Activated CD8-positive, alpha-beta memory T cell treated with anti-CD3 and anti-CD28 coated beads for 1 hour (primary cell): ENCODE measurements at places on chromosomes 5 and 9.

DNA sequence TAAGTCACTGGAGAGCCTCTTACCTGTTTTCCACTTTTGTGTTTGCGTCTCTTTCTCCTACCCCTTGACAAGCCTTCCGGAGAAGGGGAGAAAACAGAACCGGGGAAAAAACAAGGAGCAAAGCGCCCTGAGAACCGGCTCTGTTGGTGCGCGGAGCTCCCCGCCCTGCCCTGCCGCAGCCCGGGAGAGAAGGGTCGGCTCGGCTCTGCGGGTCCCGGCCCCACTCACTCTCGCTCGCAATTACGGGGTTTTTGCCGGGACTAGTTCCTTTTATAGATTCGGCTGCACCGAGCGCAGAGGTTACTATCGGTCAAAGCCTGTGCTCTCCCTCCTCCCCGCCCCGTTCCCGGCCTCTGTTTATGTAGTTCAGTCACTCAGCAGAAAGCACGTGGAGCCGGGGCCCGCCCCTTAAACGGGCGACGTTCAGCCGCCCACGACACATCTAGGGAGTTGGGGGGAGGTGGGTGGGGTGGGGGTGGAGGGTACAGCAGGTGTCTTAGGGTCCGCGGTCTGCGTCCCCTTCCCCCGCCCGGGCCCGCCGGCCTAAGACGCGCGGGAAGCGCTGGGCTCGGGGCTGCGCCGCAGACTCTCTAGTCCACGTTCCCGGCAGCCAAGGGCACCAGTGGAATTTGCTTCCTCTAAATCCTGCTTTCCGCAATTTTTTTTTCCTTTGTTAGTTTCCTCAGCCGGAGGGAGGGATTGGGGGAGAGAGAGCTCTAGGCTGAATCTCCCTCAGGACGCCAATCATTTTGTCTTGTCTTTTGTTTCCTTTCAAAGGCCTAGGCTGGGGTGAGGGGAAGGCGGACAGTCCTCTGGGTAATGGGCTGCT, at the start of gene ABCA1:
Gene ABCA1 (minus strand): TSS at position 244 of the 829 bp plus-strand sequence. CDS start 24,476 bp downstream, outside the sequence.
- DNase-seq: peak; percentile 33

GRCh38 chr5:1243487-1244130, 18.4 kb downstream of the SLC6A18 start:
- no peak for DNase-seq

- DNase-seq: no peak
These were observed 31.3 kb upstream of the HTR4 start for GRCh38 chr5:148685520-148686134.

GRCh38 chr9:96051423-96051822, 175.9 kb downstream of the ERCC6L2 start:
- no peak for DNase-seq

GRCh38 chr5:65050826-65051498, 282.2 kb downstream of the CWC27 start:
- no peak for DNase-seq

GRCh38 chr5:1199649-1200494, 1.5 kb upstream of the SLC6A19 start:
- no peak for DNase-seq

DNA sequence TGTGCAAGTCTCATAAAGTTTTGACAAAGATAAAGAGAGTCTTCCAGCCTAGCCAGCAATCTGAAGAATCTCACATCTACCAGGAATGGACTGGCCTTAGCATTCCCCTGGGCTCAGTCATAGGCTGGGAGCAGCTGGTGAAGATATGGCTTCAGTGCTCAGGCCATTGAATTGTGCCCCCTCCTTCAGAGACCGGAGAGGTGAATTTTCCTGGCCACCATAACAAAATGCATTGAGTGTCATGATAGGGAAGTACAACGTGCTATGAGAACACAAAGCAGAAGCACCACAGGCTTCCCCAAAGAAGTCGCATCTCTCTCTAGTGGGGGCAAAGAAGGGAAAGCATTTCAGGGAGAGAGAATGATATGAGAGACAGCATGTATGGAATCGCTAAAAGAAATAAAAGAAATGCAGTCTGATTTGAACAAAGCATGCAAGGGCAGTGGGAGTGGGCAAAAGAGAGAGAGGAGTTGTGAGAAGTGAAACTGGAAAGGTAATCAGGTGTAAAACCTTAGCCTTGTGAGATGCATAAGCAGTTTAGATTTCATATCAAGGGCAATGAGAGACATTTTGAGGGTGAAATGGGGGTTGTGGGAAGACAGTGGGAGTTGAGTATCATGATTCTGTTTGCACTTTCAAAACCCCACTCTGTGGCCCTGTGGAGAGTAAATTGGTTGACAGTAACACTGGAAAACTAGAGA, 57.1 kb upstream of the NMUR2 start:
- no peak for DNase-seq

DNA sequence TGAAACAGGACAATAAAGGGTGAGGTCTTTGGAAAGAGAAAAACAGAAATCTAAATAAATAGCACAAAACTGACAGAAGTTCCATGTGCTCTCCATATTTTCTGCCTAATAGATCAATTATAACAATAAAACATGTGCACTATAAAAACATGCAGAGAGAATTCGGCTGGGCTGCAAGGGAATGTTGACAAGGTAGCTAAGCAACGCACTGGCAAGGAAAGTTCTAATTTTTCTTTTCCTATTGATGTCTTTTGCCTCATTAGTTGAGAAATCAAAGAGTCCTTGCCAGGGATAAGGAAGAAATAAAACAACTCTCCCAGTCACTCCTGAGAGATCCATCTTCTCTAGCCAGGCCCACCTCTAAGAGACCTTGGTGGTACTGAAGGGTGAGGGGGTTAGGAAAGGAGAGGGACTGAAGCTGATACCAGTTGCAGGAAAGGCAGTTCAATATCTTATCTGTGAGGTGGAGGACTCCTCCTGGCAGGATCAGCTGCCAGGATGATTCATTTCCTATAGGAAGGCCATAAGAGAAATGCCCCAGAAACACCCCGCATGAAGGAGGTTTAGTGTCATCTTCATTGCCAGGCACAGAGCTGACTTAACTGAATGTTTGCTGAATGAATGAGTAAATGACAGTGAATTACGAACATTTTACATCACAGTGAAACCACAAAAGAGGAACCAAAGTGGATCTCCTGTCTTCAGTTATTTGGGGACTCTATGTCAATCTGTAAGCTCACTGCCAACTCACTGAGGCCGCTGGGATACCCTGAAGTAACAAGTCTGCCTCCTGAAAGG, 63.7 kb upstream of the IFNK start:
- no peak for DNase-seq

GRCh38 chr9:134656334-134657006, 14.9 kb downstream of the COL5A1 start:
- DNase-seq: no peak

DNA sequence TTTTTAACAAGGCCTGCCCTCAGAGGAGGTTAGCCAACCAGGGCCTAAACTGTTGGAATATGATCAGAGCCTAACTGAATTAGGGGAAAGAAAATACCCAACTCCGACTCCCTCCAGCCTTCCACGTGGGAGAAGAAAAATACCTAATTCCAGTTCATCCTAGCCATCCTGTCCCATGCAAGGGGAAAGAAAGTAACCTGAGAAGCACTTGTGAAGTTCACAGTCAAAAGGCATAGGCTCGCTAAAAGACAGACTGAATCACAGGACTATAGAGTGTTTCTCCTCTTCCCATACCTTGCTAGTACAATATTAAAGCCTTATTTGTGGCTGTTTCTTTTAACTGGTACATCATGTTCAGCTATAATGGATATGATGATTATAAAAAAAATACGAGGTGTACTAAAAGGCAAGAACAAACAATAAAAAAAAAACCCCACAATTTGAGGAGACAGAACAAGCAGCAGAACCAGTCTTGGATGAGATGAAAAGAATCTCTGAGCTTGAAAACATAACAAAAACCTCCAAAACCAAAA, 18.0 kb upstream of the ATP10B start:
- no peak for DNase-seq

GRCh38 chr5:147454996-147455677, 54.7 kb downstream of the DPYSL3 start:
- no peak for DNase-seq

DNA sequence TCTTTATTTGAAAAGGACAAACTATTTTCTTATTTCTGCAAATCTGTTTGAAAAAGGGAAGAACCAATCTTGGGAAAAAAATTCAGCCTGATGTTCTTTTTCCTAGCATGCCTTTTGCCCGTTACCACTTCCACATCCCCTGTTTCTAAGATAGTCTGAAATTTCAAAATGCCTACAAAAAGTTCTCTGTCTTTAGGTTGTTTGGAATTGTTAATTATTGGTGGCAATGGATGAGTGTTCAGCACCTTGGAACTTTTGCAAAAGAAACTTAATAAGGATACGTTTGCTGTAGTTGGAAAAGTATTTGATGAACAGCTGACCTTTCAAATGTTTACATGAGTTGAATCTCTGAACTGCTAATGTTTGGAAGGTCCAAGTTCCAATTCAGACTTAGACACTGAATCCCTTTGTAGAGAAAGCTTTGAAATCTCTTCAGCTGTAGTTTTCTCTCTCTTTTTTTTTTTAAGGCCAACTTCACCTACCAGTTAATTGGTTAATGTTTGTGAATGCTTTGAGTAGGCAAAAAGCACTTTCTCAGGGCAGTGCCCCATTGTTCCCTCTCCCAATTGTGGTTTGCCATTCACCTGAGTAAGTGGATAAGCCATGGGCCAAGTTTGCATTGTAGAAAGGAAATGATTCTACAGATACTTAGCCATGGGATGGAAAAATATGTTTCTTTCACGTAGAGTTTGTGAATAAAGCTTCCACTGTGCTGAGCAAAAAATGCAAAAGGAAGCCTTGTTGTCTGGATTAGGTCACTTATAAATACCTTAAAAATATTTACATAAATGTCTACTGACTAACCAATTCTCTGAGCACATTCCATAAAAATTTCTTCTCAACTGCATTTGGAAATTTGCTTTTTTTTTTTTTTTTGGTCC, 156.4 kb upstream of the ELL2 start:
- no peak for DNase-seq

- DNase-seq: peak; percentile 2
These were observed 158.8 kb downstream of the C9orf152 start for GRCh38 chr9:110048976-110049698.

DNA sequence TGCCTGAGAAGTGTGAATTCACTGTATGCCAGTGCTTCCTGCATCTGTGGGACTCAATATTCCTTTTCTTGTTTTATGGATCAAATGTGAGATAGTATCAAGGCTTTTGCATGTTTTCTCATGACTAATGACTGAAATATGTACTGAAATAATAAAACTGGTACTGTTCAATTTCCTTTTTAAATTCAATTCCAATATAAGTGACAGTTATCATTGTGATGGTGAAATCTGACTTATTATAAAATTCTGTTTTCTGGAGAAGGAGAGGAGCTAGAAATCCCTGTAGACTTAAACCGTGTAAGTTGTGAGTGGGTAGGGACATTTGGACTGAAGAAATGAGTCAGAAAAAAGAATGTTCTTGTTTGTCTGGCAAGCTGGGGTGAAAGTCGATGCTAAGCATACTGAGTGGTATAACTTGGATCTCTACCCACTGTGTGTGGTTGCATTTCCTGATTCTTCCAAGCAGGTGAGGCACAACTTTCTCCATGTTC, 245.2 kb downstream of the EFNA5 start:
- no peak for DNase-seq

DNA sequence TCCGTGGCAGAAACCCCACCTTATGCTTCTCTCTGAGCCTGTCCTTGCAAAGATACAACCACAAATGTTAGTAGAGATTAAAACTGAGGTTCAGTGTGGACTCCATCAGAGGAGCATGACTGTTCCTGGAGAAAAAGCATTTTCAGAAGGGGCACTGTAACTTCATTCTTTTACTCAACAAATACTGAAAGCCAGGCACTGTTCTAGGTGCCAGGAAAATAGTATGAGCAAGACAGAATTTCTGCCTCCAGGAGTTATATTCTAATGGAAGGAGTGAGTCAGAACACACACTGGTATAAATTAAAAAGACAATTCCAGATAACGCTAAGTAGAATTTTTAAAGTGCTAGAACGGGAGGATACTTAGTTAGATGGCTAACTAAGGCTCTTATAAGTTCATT, 251.4 kb upstream of the GAS1 start:
- DNase-seq: no peak

DNA sequence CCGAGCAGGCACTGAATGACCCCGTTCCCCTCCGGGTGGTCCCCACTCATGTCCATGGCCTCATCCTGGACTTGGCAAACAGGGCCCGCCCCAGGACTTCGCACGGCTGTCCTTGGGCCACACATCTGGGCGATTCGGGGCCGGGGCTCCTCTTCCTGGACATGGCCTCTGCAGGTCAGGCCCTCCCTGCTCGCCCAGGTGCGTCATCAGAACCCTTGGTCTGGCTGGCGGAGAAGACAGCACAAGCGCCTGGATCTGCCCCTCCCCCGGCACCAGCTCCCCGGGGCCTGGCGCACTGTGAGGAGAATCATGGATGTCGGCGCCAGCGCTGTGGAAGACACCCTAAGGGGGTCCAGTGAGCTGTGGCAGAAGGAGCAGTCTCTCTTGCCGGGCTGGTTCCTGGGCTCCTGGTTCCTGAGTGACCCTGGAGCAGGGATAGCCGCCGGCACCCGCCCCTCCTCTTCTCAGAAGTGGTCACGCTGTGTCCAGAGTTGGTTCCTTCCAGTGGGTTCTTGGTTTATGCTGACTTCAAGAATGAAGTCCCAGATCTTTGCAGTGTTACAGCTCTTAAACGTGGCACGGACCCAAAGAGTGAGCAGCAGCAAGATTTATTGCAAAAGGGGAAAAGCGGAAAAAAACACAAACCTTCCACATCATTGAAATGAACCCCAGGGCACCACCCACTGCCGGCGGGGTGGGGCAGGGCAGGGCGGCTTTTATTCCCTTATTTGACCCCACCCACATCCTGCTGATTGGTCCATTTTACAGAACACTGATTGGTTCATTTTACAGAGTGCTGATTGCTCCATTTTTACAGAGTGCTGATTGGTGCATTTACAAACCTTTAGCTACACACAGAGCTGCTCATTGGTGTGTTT, 25.9 kb upstream of the SLC12A7 start:
- no peak for DNase-seq

GRCh38 chr5:108637134-108637533, 110.6 kb upstream of the FER start:
- DNase-seq: no peak

GRCh38 chr9:34592895-34593601, 3.5 kb upstream of the CNTFR start:
- no peak for DNase-seq

- no peak for DNase-seq
These were observed 9.5 kb downstream of the KCNV2 start for GRCh38 chr9:2726650-2727340.

- no peak for DNase-seq
These were observed 57.9 kb downstream of the DIAPH1 start for GRCh38 chr5:141560725-141561483.

DNA sequence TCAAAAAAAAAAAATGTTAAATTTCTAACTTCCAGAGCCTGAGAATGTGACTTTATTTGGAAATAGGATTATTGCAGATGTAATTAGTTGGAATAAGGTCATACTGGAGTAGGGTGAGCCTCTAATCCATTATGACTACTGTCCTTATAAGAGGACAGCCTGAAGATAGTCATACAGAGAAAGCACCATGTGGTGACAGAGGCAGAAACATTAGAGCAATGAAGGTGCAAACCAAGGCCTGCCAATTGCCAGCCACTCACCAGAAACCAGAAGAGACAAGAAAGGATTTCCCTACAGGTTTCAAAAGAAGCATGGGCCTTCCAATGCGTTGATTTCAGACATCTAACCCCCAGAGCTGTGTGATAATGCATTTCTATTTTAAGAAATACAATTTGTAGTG, 659.2 kb upstream of the CHD1 start:
- no peak for DNase-seq
